ENCODE measurements at places on chromosomes 3 and 15.

- DNase-seq: peak; percentile 47
These were observed 457.0 kb downstream of the PLOD2 start for GRCh38 chr3:145704020-145704419.

GRCh38 chr3:128074851-128075521 lies 22.7 kb downstream of the SEC61A1 start:
- no peak for DNase-seq

- no peak for DNase-seq
These were observed 90.4 kb downstream of the TOP2B start for GRCh38 chr3:25574172-25574765.

GRCh38 chr3:107795514-107796094 lies 272.8 kb downstream of the BBX start:
- no peak for DNase-seq

DNA sequence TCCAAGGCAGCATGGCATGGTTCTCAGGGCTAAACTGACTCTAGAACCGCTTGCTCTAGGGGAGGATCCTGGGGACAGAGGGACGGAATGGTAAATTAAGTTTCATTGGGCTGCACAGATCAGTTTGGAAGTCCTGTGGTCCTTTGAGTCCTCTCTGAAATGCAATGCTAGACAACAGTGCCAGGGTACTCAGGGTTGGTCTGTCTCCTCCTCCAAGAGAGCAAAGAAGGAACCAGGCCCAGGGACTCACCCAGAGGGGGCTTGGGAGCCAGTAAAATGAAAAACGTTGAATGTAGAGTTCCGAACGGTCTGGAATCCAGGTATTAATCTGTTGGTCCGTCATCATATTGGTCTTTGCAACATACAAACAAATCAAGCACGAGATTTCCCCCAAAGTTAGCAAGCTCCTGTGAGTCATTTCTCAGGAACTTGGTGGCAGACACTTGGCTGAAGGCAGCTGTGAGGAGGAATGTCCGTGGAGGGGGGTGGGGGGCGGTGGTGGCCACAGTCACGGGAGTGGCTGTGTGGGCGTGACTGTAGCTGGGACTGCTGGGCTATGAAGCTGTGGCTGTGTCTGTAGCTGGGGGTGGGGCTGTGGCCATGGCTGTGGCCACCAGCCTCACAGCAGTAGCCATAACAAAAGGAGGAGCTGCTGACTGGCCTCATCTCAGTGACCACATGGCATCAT lies 361.0 kb downstream of the SHQ1 start:
- DNase-seq: peak; percentile 93

GRCh38 chr3:46660543-46661523 lies 32.6 kb downstream of the ALS2CL start:
- no peak for DNase-seq

GRCh38 chr15:100671858-100672543 lies 69.6 kb downstream of the ASB7 start:
- DNase-seq: peak; percentile 55

DNA sequence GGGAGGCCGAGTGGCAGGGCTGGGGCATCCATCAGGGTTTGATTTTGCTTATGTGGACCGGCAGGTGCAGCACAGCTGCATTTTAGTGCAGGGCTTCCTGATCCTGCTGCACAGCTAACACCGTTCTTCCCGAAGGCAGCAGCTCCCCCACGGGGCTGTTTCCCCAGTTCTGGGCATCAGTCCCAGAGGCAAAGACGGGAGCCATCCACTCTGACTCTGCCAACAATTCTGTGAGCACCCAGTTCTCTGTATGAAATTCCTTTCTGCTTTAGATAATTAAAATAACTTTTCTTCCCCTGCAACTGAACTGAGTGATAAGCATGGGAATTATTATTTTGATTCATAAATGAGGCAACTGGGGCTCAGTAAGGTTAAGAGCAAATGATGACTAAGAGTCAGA lies 262.9 kb upstream of the ATP10A start:
- peak; percentile 9 for DNase-seq

DNA sequence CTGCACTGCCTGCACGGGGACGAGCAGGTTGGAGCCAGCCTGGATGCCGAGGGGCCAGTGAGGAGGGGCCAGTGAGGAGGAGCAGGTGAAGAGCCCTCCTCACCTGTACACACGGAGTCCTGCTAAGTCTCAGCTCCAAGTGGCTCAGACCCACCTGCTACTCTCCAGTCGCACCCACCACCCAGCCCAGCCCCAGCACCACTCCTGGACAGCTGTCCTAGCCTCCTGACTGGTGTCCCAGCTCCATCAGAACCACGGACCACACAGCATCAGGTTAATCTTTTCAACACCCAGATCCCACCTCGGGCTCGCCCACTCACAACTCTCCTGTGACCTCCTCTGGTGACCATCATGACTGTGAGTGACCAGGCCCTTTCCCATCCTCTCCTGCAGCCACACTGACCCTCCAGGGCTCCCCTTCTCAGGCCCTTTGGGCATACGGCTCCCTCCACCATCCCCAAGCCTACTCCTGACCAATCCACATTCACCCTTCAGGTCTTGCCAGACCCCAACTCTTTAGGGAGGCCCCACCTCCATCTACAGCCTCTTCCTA lies 13.8 kb downstream of the EFCC1 start:
- no peak for DNase-seq

- no peak for DNase-seq
These were observed 18.1 kb upstream of the BSN start for GRCh38 chr3:49535971-49536874.

DNA sequence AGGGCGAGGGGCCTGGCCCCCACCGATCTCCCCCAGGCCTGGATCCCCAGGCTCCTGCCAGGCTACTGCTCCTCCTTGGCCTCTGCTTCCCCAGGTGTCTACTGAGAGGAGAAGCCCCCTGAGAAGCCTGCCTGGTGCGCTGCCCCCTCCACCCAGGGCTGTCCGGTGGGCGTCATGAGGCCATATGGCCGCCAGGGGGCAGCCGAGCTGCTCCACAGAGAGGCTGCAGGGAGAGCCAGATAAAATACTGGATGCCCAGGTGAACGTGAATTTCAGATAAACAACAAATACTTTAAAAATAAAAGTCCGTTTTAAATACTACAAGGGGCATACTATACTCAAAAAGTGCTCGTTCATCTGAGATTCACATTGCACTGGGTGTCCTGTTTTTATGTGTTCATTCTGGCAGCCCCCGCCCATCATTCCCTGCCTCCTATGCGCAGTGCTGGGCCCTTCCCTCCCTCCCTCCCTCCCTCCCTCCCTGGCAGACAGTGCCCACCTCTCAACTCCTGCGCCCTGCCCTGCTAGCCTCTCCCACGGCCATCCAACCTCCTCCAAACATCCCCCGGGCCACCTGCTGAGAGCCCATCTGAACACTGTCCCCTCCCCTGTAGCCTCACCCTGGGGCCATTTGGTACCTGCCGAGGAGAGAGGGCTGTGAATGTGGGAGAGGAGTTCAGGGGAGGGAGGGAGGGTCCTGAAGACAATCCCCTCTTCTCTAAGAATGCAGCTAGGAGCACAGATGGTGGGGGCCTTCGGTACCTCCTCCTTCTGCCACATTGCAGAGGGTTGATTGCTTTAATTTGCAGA lies 29.6 kb downstream of the PSTPIP1 start:
- peak; percentile 45 for DNase-seq

- peak; percentile 57 for DNase-seq
These were observed 9.8 kb downstream of the CMTM6 start for GRCh38 chr3:32492684-32493436.

DNA sequence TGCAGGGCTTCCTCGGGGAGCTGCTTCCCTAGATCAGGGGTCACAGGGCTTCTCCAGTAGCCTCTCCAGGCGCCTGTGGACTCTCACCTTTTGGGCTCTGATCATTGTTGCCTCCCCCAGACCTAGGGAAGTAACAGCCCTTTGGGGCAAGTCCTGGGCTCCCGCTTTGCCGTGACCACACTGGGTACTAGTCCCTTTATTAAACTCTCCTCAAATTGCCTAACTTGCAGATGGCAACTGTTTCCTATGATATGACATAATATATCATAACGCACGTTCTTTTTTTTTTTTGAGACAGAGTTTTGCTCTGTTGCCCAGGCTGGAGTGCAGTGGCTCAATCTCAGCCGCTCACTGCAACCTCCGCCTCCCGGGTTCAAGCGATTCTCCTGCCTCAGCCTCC lies 17.9 kb upstream of the NRROS start:
- no peak for DNase-seq

DNA sequence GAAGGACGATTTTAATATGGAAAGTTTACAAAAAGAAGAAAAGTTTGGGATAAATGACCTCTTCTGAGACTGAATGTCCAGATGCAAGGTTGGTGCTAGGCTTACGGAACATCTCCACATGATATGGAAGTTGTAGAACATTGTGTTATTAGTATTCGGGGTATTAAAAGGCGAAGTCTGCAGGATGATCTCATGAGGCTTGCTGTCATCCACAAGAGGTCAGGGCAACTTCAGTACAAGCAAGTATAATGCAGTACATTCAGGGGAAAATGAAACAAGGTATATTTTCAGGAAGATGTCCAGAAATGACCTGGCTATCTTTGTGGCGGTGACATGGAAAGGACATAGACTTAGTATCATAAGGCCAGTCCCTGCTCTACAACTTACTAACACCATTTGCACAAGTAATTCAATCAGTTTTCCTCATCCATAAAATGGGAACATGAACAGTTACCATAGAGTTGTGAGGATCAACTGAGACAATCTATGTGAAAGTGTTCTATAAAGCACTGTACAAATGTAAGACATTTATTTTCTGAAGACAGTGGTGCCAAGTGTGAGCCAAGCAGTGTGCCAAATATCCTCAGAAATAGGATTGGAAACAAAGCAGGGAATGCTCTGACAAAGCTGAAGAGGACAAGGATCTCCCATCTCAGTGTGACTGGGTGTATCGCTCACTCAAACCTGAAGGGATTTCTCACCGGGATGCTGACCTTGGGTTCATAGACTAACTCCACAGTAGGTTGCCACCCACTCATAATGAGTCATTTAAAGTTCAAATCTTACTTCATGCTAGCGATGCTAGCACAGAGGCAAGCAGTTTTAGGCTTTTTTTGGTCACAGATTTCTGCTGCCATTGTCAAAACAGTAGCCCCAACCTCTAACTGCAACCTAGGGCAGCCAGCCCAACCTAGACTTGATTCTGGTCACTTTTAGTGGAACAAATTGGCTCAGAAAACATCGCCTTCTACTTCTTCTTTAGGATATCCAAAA lies 118.3 kb downstream of the TIGIT start:
- DNase-seq: peak; percentile 66

GRCh38 chr15:74240002-74240568 lies 4.0 kb downstream of the CCDC33 start:
- DNase-seq: peak; percentile 82

DNA sequence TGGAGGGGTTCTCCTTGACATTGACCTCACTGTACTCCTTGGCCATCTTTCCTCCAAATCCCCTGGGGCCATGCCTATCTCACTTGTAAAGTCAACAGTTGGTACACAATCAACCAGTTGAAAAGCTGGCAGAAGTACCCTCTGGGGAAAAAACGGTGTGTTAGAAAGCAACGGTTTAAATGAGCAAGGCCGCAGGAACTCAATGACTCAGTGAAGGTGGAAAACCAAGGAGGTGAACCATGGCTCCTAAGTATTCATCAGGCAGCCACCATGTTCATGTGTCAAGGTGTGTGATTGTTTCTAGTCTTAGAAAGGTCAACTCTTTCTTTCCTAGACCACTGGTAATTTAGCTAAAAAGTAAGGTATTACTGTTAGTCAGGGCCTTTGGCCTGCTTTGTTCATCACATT lies 130.9 kb upstream of the SATB1 start:
- DNase-seq: no peak

DNA sequence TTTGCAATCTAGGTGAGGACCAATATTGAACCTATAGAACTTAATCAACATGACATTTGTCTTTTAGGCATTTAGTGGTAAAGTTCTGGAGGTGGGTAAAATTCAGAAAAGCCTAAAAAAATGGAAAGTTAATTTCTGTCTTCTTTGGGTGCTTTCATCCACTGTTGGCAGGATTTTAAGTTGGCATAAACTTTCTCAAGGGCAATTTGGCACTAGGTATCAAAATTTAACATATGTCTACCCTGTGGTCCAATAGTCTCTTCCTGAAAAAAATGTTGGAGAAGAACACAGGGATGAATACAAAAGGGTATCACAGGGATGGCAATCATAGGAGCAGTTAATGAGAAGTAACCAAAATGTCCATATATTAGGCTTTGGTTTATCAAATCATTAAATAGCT lies 227.0 kb upstream of the WNT5A start:
- DNase-seq: no peak
